ENCODE measurements at places on chromosomes 6 and 20.
A peak's percentile ranks its signal among the peaks of the same experiment; 100 is the strongest.

- DNase-seq = no peak
These were observed 221.3 kb downstream of the QKI start for GRCh38 chr6:163635731-163636364.

GRCh38 chr6:162336359-162336758 lies 391.2 kb downstream of the PRKN start:
- no peak for DNase-seq

DNA sequence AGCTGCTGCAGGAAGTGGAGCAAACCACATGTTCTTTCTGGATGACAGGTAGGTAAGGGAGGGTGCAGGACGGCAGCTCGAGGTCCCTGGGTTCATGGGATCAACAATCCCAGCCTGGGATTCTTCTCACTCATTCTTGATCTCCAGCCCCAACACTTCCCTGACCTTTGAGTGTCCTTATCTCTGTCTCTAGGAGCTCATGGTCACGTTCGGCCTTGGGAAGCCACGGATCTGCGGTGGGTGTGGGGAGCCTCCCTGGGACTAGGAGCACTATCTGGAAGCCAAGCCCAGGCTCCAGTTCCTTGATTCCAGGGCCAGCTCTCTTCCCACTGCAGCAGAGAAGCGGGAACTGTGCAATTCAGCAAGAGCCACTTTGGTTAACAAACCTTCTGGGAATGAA lies 27.5 kb downstream of the BNIP5 start:
- no peak for DNase-seq

DNA sequence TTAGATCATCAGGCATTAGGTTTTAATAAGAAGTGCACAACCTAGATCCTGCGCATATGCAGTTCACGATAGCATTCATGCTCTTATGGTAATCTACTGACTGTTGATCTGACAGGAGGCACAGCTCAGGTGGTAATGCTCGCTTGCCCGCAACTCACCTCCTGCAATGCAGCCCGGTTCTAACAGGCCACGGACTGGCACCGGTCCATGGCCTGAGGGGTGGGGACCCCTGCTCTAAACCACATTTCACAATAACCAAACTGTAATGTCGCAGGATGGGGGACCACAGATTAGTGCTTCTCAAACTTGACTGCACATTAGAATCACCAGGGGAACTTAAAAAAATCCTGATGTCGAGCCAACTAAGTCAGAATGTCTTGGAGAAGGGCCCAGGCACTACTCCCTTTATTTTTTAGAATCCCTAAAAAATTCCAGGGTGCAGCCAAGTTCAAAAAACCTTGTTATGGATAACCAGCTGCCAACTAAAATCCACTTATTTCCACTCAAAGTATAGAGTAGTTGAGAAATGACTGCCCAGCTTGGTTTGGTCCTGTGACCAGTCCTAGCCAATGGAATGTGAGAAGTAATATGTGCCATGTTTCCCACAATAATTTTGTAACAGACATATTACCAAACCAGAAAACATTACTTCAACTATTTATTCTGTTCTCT lies 3.1 kb downstream of the SHPRH start:
- DNase-seq = peak; percentile 61

- DNase-seq = no peak
These were observed 634.3 kb upstream of the MAP3K7 start for GRCh38 chr6:91221072-91221720.

DNA sequence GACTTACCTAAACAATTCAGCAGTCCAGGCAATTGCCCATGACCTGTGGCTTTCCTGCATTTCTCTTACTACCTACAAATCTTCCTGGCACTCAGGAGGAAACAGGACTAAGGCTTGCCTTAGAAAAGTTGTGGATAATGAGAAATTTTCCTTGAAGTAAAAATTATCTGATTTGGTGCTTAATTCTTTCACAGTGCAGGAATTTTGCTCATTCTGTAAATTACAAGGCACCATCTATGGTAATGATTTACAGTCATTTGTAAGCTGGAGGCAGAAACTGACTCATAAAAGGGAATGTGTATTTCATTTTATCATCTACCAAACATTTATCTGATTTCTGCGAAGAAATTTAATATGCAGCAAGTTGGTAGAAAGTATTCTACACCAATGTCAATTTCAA lies 211.5 kb upstream of the FKBP1C start:
- no peak for DNase-seq

GRCh38 chr6:119608994-119609393 lies 259.4 kb upstream of the MAN1A1 start:
- DNase-seq = no peak

- no peak for DNase-seq
These were observed 97.7 kb downstream of the RFX6 start for GRCh38 chr6:116974526-116975316.

DNA sequence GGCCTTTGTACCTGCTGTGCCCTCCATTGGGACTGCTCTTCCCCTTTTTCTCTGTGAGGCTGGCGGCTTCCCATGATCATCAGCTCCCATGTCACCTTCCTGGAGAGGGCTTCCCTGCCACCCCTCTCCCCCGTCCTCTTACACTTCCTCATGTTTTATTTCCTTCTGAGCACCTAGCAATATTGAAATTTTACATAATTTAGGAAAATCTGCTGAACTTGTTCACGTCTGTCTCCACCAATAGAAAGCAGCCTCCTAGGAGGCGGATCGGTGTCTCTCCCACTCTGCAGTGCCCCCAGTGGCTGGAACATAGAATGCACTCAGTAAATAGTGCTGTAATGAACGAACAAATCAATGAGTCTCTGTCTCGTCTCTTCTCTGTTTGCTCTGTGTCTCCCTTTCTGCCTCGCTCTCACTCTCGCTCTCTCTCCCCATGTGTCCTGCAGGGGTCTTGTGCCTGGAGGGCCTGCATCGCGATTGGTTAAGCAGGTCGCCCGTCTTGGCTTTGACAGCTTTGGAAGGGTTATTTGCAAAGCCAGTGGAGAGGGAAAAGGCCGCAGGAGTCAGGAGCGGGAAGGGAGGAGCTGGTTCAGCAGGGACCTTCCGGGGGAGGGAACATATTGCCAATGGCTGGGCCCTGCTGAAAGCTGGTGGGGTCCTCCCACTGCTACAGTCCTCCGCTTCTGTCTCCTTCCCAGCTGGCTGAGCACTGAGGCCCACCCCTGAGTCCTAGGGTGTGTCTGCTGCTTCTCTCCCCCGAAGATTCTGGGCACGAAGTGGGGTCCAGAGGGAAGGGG lies 12.1 kb upstream of the OCSTAMP start:
- DNase-seq = peak; percentile 67

- no peak for DNase-seq
These were observed 10.3 kb upstream of the R3HDML start for GRCh38 chr20:44326391-44327159.

GRCh38 chr20:59825563-59825920 lies 107.9 kb downstream of the SYCP2 start:
- no peak for DNase-seq

GRCh38 chr6:130780122-130780521 lies 47.1 kb upstream of the SMLR1 start:
- no peak for DNase-seq

- DNase-seq = no peak
These were observed 21.4 kb upstream of the MYL9 start for GRCh38 chr20:36519944-36520343.

DNA sequence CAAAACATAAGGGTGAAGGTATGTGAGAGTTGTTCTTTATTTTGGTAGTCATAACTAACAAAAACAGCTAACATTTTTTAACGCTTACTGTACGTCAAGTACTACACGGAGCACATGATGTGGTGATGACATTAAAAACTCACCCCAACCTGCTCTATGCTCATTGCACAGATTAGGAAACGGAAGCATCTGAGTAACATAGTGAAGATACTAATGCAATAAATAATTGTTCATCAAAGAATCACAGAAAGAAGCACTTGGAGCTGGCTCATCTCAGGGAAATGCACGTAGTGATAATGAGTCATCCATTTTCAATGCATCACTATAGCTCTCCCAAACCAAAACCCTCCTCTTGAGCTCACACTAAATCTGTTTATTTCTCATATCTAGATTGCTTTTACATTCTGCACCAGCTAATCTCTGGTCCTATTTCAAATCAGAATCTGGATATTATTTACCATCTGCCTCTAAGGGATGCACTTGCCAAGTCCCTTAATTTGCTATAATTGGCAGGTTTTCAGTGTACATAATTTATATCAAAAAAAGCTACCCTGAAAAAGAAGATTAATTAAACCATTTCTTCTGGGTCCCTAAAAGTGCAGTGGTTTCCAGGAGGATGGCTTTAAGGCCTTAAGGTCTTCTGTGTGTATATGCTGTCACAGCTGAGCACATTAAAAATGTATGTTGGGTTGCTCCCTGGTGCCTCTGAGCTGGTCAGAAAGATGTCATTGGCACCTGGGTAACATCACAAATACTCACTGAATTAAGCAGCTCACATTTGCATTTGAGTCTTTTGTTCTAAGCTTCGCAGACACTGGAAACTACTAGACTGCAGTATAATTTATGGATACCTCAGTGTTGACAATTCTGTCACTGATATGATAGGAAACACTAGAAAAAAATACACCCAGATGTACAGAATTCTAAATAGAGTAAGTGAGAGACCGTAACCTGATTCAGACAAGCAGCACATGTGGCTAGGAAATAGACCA lies 677.4 kb upstream of the CITED2 start:
- peak; percentile 99 for DNase-seq
